HuH-7.5 (cell line): ENCODE measurements at places on chromosomes 7 and 10.

GRCh38 chr7:25087855-25088254 is 37.2 kb downstream of the CYCS start:
- no peak for DNase-seq

DNA sequence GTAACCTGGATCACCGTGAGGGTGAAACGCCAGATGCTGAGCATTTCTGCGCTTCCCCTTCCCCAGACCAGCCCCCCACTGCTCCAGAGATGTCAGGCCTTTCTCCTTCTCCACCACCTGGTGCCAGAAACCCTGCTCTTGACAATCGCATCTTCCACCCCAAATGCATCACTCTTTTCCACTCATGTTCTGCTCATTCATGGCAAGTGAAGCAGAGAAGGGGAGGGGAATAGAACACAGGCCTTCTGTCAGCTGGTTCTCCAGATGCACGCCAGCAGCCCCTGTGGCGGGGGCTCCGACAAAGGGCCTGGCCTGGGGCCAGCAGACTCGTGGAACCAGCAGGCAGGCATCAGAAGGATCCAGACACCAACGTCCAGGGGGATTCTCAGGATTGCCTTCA is 68.5 kb upstream of the SVIL start:
- DNase-seq = no peak

- no peak for DNase-seq
Observed at GRCh38 chr10:44458671-44459413, 73.9 kb upstream of the CXCL12 start.

- no peak for DNase-seq
Observed at GRCh38 chr10:59047957-59048618, 128.4 kb upstream of the PHYHIPL start.

DNA sequence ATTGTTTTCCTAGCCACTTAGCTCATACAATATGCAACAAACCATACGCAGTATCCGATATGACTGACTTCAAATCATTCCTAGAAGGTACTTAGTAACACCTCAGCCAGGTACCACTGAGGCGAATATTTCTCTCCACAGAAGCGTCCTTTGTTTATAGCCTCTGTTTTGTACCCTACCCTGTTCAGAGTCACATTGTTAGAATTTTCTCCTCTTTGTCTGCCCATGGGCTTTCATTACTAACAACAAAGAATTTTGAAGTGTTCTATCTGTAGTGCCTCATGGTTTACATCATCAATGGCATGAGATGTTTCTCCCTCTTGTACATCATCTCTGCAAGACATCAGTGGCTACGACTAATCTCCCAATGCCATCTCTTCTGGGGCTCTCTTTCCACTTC is 212.4 kb upstream of the GLI3 start:
- no peak for DNase-seq

DNA sequence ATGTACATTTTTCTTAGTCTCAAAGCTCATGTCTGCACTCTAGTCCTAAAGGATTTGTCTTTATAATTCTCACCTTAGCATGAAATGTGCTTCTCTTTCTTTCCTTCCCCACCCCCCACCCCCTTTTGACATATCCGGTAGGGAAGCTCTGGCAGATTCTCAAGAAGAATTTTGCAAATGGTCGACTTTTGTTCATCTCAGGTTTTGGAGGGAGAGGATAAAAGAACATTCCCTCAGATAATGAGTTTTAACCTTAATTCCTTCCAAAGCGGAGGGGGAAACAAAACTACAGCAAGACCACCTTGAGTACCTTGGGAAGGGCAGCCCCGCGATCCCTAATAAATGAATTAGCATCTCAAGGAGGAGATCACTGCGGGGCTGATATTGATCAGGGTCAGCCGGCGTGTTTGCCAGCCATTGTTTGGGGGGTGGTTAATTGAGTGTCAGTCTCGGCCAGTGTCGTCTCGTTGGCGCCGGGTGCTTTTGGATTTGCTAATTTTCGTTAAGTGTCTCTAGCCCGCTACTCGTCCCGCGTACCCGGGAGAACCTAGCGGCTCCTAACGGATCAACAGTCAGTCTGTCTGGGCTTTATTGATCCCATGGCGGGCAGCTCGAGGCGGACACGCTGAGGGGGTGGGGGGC is 874 bp upstream of the BAMBI start:
- peak; percentile 40 for DNase-seq

DNA sequence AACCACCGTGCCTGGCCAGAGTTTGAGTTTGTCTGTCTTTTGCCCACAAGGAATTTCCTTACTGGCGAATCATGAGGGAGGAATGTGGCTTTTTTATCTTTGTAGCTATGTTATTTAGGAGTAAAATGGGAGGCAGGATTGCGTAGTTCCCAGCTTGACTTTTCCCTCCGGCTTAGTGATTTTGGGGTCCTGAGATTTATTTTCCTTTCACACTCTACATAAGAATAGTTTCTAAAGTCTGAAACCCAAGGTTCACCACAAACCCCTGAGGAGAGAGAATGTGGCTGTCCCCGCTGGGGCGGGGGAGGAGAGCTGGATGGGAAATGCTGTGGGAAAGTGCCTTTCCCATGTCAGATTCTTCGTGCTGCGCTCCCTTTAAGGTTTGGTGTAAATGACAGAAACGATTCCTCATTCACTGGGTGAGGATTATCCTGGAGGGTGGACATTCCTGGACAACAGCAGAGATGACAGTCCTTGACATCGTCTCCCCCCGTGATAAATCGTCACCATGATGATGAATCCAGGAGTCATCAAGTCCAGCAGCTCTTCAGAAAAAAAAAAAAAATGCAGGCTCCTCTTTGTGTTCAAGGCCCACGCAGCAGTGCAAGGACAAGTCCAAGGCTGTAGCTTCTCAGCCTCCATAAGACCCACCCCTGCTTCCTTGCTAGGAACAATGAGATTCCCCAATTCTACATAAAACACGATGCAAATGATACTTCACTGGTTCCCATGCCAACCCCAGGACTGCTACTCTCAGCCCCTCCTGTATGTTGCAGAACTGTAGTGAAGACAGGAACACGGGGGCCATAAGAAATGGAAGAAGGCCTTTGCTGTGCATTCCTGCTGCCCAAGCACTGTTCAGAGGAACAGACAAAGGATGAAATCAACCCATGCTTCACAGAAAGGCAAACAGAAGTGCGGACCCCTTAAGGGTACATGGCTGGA is 233.1 kb downstream of the CCDC3 start:
- no peak for DNase-seq

- DNase-seq = no peak
Observed at GRCh38 chr7:35875292-35875691, 74.4 kb downstream of the SEPTIN7 start.
